ENCODE measurements at places on chromosomes 5 and 9. TPM values are rescaled to one million over a fixed set of nuclear protein-coding genes. Genes with fewer than 3 reads are reported as not detected.

DNA sequence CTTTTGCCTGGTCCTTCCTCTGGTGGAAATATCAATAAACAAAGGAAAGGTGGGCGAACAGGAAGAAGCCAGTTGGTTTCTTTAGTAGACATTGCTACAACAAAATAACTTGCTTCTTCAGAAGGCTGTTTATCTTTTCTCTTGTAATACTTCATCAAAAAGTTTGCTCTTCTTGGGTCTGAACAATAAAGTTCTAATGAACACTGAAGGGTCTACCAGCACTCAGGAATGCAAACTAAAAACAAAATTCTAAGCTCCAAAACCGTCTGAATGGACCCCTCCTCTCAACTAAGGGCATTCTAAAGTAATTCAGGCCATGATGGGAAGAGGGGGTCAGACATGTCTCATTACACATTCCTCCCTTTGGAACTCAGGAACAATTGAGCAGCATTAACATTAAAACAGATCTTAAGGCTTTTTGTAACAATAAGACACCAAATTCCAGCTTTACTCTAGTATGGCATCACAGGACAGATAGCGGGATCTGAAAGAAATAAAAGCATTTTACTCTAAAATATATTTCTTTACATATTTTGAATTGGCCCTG is 2.3 kb downstream of the TBCA start:
- no peak for DNase-seq

Gene ARAP3
- 3.6 TPM for total RNA-seq

Gene SNX2
- 91.2 TPM for total RNA-seq

DNA sequence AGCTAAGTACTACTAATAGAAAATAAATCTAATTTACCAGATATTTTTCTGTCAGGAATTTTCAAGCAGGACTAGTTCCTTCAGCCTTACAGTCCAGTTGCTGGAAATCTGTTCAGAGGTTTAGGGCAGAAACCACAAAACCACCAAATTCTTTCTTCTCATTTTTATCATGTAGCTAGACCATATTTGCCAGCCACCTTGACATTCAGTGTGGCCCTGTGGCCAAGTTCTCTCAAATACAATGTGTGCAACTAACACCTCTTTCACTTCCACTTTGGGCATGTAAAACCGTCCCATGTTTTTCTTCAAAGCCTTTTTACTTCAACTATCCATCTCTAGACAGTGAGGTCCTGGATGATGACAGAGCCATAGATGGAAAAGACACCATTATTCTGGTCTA is 1133.2 kb upstream of the CDH18 start:
- DNase-seq, result no peak

DNA sequence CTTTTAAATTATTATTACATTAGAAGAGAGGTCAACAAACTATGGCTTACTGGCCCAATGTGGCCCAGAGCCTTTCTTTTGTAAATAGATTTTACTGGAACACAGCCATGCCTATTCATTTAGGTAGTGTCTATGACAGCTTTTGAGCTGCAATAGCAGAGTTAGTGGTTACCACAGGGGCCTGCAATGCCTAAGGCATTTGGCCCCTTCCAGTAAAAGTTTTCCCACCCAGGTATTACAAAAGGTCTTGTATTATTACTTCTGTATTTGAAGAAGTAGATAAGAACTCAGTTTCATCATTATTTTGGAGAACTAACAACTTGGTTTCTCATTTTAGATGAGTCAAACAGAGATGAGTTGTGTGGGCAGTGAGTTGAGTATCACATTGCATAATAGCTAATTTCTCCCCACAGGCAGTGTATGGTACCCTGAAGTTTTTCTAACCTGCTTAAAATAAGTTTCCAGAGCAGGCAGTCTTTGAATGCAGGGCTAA is 9.5 kb downstream of the MTRR start:
- no peak for DNase-seq

DNA sequence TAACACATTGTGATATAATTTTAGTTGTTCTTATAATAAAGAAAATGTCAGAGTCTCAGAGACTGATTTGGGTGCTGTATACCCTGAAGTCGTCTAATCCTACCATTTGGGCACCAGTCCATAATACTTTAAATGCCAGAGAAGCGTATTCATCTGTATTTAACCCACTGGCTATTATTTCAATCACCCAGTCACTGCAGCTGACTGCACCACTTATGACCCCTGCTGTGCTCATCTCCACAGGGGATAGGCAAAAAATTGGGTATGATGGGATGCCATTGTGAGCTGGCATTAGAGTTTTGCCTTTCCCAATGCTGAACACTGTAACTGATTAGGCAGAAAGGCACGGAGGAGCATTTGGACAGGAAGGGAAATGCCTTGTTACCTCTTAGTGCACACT is 599.7 kb downstream of the CAAP1 start:
- no peak for DNase-seq

- DNase-seq, result no peak
Observed at GRCh38 chr5:58795327-58795726, 212.5 kb downstream of the RAB3C start.

DNA sequence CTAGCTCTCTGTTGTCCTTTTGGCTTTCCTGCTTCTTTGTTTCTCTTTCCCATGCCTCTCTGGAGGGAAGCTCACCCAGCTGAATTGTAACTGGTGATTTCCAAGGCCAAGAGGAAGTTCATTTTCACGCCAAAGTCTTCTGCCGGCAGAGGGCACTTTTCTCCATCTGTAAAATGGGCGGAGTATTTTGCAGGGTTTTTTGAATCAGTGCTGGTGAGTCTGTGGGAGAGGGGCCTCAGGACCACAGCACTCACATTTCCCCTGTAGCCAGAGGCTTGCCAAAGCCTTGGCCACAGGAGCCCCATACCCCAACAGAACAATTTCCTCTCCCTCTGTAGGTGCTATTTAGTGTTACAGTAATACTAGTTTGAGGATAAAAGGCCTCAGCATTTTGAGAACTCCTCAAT is 42.3 kb upstream of the MATR3 start:
- no peak for DNase-seq

GRCh38 chr9:137582286-137582860 is 3.6 kb upstream of the DPH7 start:
- peak; percentile 55 for DNase-seq

Measured in stomach (tissue), 19 donors.